ENCODE measurements at places on chromosomes 7 and 10.

DNA sequence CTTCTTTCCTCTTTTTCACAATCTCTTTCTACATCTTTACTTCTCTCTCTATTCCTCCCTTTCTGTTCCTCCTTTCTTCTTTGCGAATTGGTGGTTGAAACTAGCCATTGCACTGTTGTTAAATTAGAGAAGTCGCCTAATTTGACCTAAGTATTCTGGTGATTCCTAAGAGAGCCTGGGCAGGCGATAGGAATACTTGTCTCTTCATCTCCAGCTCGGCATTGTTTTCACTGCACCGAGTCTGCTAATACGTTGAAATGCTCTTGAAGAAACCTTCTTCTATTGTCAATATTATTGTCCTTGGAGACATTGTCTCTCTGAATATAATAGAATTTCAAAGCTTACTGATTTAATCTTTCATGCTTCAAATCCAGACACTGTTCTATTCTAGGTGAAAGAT, 31.7 kb downstream of the KCND2 start:
- DNase-seq = no peak

DNA sequence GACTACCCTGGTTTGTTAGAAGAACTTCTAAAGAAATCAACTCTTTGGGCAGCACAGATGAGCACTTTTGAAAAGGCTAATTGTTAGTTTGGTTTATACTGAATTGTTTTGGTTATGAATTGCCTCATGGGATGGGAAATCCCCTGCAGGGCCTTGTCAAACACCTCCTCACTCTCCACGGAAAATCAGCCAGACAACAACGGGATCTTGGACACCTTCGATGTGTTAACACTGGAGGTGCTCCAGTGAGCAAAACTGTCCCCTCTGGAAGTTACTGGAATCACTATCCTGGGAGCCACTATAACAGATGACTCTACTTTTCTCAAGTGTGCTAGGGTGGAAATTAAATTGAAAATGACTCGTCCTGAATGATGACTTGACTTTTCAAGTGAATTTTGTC, 38.7 kb downstream of the CDK6 start:
- no peak for DNase-seq

GRCh38 chr10:77710081-77710551, 72.5 kb upstream of the KCNMA1 start:
- DNase-seq = no peak

DNA sequence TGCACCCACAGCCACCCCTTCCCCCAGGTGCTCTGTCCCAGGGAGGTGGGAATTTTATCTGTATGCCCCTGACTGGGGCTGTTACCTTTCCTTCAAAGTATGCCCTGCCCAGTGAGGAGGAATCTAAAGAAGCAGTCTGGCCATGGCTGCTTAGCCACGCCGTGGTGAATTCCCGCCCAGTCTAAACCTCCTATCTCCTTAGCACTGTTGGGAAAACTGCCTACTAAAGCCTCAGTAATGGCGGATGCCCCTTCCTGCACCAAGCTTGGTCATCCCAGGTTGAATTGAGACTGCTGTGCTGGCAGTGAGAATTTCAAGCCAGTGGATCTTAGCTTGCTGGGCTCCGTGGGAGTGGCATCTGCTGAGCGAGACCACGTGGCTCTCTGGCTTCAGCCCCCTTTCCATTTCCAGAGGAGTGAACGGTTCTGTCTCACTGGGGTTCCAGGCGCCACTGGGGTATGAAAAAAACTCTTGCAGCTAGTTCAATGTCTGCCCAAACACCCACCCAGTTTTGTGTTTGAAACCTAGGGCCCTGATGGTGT, 87.2 kb downstream of the ABCC2 start:
- no peak for DNase-seq

DNA sequence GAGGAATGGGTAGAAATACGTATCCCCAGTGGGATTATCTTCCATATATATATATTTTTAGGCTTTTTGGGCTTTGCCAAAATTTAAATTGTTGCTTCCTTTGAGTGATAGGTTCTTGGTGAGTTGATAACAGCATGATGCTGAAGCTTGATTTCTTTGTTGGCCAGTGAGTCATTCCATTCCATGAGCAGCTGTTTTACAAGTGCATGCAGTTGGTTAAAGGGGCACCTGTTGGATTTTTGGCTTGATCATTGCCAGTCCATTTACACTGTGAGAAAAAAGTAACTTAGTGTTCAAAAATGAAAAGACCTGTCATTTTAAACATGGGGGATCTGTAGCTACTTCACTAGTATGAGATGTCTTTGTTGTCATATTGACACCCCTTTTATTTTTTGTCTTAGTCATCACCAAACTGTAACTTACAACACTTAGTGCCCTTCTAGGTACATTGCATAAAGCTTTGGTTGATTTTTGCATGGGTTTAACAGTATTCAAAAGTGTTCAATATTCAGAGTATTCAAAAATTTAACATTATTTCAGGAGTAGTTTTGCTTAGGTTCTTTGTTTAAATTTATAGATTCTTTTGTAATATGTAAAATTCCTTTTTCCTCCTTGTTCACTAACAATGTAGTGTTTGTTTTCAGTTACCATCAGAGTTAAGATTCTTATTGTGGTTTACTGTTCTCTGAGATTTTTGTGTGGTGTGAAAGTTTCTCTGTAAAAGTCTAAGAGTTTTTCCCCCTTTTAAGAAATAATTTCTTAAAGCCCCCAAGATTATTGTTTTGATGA, 8.8 kb downstream of the AKAP9 start:
- DNase-seq = no peak

- DNase-seq = no peak
Measured at GRCh38 chr10:30999070-30999712, 32.5 kb downstream of the ZNF438 start.

DNA sequence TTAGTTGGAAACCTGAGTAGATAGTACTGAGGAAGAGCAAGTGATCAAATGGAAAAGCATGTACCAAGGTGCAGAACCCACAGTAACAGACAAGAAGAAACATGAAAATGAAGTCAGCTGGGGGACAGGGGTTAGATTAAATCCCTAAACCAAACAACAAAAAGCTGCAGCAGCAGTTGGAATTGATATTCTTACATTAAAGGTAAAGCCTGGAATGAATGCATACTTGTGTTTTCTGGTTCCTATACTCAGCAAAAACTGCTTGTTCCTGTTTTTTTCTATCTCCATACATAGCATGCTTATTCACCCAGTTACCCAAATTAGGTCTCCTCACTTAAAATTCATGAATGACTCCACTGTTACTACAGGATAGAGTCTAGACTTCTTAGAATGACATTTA, 92.4 kb downstream of the TPST1 start:
- no peak for DNase-seq

GRCh38 chr7:116354546-116355423, 144.4 kb downstream of the TES start:
- DNase-seq = no peak

- no peak for DNase-seq
Measured at GRCh38 chr10:79230850-79231249, 116.4 kb upstream of the PPIF start.
